ENCODE measurements at places on chromosomes 16 and 17.

DNA sequence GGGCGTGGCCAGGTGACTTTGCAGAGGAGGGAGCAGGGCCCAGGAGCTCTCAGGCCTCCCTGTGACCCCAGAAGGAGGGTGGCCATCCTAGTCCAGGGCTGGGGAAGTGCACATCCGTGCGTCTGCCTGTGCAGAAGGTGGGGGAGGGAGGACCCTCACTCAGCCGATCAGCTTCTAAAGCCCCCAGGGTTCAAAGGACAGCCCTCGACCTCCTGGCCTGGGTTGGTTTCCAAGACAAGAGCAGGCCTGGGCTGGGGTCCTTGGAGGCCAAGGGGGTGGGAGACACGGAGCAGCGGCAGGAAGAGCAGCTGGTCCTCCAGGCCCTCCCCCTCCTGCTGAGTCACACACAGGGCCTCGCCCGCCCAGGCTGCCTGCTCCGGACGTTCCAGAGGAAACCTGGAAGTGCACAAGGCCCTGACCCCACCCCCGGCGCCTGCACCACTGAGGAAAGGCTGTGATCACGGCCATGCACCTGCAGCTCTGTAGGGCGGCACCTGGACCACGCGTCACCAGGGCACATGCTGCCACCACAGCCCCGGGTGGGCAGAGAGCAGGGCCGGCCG lies 67.1 kb upstream of the ZNF469 start:
- DNase-seq: no peak

GRCh38 chr16:29834079-29834478 lies 13.8 kb downstream of the MVP start:
- DNase-seq: no peak

- DNase-seq: no peak
Observed at GRCh38 chr16:49822649-49823370, 33.1 kb downstream of the ZNF423 start.

GRCh38 chr17:35617505-35617904 lies 30.4 kb downstream of the AP2B1 start:
- DNase-seq: no peak

DNA sequence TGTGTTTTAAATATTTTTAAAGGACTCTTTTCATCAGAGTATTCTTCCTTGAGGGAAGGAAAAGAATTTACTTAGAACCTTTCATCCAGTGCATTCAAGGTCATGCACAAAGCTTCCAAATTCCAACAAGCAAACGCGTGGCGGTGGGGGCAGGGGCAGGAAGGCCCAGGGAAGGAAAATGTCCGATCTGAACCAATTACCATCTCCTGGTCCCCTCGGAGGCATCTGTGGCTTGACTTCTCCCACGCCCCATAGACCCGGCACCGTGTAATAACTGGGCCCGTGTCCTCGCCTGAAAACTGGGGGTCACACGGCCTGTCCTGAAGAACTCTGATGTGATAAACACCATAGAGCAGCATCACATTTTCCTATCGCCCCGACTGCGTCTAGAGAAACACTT lies 18.3 kb downstream of the MEAK7 start:
- DNase-seq: no peak

DNA sequence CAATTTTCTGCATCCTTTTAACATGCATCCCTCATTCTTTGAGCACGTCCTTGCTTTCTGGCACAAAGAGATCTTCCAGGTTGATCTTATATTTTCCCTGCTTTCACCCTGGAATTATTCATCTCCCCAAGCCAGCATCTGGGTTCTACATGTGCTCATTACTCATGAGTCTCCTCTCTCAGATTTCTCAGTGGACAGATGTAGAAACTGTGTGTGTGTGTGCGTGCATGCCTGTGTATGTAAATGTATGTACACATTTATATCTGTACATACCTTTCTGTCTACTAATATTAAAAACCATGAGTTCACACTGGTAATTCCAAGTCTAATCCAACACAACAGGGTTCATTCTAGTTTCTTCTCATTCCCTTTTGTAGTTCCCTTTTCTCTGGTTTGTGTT lies 41.9 kb upstream of the NSRP1 start:
- DNase-seq: no peak

- DNase-seq: no peak
Observed at GRCh38 chr17:1604831-1605528, 23.7 kb downstream of the SLC43A2 start.

DNA sequence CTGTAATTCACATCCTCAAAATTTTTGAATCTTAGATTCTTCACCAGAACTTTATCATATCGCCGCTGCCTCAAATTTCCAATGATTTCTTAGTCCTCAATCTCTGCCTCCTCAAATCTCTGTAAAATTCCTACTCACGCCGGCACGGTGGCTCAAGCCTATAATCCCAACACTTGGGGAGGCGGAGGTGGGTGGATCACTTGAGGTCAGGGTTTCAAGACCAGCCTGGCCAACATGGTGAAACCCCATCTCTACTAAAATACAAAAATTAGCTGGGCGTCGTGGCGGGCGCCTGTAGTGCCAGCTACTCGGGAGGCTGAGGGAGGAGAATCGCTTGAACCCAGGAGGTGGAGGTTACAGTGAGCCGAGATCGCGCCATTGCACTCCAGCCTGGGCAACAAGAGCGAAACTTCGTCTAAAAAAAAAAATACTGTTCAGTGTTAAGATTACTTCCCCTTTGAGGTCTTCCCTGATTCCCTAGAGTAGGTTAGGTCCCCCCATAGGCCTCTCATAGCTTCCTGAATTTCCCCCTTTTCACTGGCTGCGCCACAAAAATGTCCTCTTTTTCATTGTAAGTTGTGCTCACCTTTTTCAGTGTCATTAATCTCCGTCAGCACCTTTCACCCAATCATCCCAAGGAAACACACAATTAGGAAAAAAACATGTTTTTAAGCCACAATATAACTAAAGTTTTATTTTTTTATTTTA lies 919 bp upstream of the CBX1 start:
- no peak for DNase-seq

- peak; percentile 35 for DNase-seq
Observed at GRCh38 chr16:89863741-89864526, 9.5 kb upstream of the TCF25 start.

- no peak for DNase-seq
Observed at GRCh38 chr17:15414532-15415306, 52.7 kb downstream of the CDRT4 start.

GRCh38 chr17:44541884-44542581 lies 15.3 kb upstream of the FZD2 start:
- DNase-seq: no peak

GRCh38 chr16:85245307-85246172 lies 133.3 kb upstream of the CIBAR2 start:
- peak; percentile 51 for DNase-seq

GRCh38 chr16:76532188-76532973 lies 255.2 kb downstream of the CNTNAP4 start:
- DNase-seq: no peak

- no peak for DNase-seq
Observed at GRCh38 chr17:4712526-4712925, 2.1 kb downstream of the ARRB2 start.

- no peak for DNase-seq
Observed at GRCh38 chr17:68605914-68606313, 4.7 kb upstream of the FAM20A start.

DNA sequence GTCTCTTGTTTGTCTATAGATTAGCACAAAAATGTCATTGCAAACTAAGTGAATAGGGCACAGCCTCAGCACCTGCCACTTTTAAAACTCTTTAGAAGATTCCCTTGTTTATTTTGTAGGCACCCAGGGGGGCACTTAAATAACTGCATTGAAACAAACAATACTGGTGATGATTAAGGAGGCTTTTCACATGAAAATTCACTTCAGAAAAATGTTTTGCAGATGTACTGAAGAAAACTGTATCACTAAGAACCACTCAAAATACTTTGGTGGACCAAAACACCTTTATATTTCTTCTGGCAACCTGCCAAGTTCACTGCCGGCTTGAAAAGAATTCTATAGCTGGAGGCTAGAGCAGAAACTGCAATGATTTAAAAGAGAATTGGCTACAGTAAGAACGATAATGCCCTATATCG lies 281.5 kb downstream of the TOX3 start:
- no peak for DNase-seq

DNA sequence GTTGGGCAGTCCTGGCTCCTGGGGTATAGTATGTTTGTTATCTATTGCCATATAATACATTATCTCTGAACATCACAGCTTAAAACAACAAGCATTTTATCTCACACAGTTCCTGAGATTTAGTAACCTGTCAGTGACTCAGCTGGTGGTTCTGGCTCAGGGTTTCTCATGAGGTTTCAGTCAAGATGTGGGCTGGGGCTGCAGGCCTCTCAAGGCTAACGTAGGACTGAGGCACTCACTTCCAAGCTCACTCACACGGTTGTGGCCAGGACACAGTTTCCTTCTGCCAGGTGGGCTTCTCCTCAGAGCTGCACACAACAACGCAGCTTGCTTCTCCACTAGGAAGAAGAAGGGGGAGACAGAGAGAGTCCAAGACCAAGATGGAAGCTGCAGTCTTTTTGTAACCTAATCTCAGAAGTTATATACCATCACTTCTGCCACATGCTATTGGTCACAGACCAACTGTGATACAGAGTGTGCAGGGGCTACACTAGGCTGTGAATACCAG lies 10.3 kb upstream of the MED13 start:
- no peak for DNase-seq

DNA sequence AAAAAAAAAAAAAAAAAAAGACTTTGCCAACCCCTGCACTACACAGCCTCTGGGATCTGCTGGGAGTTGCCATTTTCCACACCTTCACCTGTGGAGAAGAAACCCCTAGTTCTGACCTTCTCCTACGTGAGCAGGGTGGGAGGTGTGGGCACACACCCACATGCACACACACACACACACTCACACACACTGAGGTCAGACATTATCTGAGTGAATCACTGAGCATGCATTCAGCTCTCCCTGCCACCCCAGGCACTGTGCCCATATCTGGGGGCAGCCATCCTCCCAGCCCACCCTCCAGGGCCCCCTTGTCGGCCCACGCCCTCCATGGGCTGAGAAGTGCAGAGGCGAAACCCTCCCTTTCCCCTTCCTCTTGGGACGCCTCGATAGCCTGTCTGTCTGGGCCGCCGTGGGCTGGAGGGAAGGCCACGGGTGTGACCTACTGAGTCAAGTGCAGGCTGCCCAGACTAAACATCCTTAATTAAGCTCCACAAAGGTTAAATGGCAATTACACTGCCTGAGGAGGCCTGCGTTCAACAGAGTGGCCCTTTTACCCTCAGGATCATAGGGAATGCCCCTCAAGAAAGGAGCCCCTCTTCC lies 143.8 kb downstream of the C16orf95 start:
- DNase-seq: no peak

- no peak for DNase-seq
Observed at GRCh38 chr16:23975293-23975692, 139.5 kb downstream of the PRKCB start.
